Activated CD8-positive, alpha-beta memory T cell treated with anti-CD3 and anti-CD28 coated beads for 4 hours (primary cell): ENCODE measurements at places on chromosomes 16 and 17.
A peak's percentile ranks its signal among the peaks of the same experiment; 100 is the strongest.

- no peak for DNase-seq
Observed at GRCh38 chr17:76458580-76459490, 5.9 kb upstream of the UBE2O start.

DNA sequence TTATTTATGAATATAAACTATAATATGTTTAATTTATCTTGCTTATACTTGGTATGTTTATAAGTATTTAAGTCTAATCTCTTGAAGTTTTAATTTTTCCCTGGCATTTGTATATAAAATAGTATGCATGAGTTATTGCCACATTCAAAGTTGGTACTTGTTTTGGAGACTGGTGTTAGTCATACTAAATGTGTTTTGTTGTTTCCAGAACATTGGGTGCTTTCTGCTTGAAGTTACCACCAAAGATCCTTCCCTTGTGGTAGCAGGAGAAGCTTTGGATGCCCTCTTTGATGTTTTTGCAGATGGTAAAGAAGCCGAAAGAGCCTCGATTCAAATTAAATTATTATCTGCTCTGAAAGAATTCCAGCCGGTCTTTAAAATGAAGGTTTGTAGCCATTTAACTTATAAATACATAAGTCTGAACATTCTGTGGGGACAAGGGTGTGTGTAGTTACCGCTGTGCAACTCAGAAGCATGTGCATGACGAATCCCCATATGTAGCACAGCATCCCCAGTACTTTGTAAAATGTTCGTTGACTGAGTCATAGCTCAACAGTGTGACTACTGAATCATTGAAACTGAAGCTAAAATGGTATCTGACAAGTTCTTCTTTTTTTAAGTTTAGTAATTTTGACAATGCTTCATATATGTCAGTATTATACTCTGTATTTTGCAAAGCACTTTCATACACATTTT lies 36.4 kb downstream of the HEATR3 start:
- DNase-seq: no peak

DNA sequence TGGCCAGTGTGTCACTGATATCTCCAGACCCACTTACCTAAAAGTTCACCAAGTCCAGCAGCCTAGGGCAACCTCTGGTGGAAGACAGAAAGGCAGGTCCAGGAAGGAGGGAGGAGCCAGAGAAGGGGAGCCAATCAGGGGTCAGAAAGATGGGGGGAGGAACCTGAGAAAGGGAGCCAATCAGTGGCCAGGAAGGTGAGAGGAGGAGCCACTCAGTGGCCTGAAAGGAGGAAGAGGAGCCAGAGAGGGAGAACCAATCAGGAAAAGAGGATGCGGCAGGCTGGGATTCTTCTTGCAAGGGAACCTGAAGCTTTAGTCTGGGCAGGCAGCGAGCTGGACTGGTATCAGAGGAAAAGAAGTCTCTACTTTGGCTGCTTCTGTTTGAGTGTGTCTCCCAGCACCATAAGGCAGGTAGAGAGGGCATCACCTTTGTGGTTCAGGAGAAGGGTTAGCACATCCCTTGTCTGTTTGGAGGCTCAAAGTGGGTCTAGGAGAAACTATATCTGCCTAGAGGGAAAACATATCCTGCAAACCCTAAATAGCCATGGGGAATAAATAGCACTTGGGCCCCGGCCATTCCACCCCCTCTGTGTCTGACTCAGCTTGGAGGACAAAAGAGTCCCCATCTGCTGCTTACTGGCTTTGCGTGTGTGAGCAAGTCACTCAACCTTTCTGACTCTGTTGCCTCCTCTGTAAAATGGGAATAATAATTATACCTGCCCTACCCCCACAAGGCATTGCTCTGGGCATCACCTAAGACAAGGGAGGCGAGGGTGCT lies 43.4 kb upstream of the CRHR1 start:
- no peak for DNase-seq

GRCh38 chr16:28494121-28494851 lies at the start of gene APOBR:
APOBR (plus strand) TSS chr16:28494643; CDS start chr16:28494682, 39 bp downstream.
- peak; percentile 75 for DNase-seq

GRCh38 chr16:15894571-15895374 lies 6.4 kb upstream of the CEP20 start:
- no peak for DNase-seq

GRCh38 chr17:29066047-29066446 lies 23.1 kb downstream of the PIPOX start:
- DNase-seq: no peak

- DNase-seq: no peak
Observed at GRCh38 chr16:68470461-68471150, 22.3 kb upstream of the SMPD3 start.

DNA sequence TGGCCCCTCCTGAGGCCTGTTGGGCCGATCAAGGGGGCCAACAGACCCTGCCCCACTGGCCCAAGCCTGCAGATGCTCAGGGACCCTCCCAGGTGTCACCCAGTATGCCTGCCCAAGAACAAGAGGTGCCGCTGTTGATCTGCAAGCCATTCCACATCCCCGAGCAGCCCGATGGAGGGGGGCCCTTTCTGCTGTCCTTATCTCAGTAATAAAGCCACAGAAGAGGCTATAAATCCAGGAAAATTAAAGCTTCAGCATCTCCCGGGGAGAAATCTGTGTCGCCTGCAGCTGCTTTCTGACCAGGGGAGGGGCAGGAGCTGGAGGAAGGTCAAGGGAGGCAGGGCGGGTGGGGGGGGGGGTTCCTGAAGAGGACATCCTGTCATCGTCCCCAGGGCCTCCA lies 11.7 kb upstream of the CACNA1H start:
- DNase-seq: no peak

DNA sequence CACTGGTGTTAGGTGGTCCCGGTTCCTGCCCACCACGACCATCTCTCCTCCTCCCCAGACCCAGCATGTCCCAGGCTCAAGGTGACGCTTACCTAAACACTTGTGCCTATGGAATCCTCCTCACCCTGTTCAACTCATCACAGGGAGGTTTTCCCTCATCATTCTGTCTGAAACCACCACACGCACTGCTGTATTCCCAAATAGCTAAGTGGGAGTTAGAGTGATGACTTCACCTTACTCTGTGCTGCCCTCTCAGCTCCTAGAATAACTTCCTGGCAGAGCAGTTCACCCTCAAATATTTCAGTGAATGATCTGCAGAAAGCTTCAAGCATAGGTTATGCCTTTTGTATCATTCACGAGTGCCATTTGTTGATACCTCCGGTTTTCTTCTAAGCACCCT lies 216.5 kb downstream of the CPPED1 start:
- DNase-seq: no peak

- DNase-seq: no peak
Observed at GRCh38 chr17:82815790-82816305, 24.0 kb downstream of the ZNF750 start.

DNA sequence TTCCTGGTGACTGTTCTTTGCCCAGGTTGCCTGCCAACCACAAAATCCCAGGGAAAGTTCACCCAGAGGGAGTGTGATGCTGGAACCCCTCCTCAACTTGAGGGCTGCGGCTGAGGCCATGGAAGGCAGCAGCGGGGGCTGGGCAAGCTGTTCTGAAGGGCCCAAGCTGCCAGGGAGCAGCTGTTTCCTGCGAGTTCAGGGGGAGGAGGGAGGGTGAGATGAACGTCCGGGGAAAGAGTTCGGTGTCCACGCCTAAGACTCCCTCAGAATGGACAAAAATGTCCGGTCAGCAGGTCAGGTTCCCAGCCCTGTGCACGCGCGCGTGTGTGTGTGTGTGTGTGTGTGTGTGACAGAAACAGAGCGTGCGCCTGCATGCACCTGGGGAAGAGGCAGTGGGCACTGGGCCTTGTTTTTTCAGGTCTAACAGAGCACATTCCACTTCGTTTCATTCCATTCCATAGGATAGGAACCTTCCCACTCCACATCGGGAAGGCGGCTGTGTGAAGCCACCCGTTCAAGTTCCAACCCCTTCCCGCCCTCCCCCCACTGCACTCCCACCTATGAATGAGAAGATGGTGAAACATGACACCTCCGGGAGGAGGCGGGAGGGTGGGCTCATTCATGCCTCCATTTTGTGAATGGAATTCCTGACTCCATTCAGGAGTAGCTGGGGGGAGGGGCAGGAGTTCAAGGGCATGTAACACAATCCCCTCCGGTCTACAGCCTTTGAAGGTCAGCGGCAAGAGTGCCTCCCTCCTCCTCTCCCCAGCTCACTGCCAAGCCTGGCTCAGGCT lies 15.7 kb downstream of the ETV4 start:
- no peak for DNase-seq

DNA sequence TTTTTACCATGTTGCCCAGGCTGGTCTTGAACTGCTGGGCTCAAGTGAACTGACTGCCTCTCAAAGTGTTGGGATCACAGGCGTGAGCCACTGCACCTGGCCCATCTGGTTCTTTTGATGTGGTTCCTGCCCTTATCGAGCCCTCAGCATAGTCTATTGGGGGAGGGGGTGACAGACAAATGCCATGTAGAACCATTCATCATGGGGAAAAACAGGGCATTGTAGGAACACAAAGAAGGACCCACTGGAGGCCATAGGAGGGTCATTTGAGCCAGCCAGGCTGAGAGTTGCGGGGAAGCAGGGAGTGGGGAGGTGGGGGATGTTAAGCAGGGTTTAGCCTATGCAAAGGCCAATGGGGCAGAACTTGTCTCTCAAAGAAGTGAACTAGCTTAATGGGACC lies 11.9 kb downstream of the SEC14L5 start:
- no peak for DNase-seq

- DNase-seq: no peak
Observed at GRCh38 chr17:50185631-50186471, 15.6 kb downstream of the COL1A1 start.

DNA sequence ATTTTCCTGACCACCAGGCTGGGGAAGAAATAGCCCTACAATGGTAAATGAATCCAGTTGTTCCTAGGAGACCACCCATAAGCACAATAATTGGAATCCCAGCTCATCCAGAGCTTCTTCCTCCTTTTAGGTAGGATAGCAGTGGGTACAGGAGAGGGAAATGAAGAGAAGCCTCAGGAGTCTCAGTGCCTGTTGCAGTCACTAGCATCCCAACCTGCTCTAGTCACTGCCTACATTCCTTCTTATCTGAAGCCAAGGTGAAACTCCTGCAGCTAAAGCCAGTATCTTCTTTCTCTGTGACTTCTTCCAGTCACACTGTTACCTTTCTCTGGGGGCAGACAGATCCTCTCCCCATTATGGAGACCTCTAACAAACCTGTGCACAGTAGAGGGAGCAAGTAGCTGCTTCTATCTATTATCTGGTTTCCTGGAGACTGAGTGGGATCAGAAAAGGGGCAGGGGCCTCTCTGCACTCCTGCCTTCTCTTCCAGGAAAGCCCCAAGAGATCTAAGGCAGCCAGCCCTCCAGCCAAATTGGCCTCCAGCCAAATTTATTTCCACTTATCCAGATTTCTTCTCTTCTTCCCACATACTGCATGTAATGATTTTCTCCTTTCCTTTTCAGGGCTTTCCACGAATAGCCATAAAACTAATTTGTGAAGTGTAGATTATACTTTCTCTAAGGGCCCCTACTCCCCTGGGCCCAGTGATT lies 85.5 kb downstream of the SSH2 start:
- no peak for DNase-seq

DNA sequence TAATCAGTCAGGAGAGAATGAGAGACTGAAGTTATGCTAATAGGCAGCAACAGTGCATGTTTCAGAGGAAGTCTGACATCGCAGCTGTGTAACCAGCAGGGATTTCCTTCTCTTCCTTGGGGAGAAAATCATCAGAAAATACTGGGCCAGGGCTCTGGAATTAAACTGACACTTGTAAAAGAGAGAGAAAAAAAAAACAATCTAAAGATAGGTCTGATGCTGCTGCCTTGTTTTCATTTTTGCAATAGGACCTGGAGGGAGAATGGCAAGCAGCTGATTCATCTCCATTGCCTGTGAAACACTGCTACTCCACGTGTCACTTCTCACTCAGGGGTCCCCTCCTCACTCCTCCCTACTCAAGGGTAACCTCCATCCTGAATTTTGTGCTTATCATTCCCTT lies 17.7 kb upstream of the CORO6 start:
- DNase-seq: no peak

DNA sequence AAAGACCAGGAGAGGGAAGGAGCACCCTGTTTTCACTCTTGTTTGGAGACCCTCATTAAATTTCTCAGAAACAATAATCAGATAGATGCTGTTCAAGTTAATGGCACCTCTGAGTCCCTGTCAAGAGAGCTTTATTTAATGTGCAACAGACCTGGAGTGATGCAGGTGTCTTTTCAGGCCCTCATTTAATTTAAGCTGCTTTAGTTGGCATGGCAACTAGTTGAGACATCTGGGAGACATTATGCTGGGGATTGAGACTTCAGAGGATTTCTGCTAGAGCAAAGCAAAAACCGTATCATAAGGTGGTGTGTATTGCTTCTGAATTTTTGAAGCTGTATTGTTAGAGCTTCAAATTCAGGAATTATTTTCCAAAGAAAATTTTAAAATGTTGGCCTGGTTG lies 108.5 kb downstream of the NLK start:
- DNase-seq: no peak

DNA sequence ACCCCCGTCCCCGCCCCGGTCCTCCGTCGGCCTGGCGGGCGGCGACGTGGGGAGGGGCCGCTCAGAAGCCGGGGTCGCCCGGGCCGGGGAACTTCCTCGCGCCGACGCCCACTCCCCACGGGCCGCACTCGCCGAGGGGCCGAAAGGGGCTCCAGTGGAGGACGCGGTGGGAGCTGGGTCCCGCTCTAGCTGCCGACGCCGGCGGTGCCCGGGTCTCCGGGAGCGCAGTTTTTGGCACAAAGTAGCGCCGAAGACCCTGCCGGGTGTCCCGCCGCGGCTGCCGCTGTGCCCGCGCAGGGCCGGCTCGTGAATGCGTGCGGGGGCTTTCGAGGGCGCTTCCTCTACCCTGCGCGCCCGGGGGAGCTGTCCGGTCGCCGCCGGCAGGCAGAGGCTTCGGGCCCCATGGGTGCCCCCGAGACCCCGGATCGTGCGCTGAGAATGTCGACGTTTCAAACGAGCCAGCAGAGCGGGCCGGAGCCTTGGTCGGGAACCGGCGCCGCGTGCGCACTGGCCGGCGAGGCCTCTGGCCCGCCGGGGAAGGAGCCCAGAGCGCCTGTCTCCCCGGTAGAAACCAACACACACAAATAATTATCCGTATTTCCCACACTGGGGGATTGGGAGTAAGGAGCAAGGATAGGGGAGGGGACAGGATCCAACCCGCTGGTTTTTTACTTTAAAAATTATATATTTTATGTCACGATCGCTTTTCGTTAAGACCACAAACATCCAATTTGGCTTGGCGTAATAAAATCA lies 46.6 kb upstream of the SLC38A10 start:
- DNase-seq: no peak

DNA sequence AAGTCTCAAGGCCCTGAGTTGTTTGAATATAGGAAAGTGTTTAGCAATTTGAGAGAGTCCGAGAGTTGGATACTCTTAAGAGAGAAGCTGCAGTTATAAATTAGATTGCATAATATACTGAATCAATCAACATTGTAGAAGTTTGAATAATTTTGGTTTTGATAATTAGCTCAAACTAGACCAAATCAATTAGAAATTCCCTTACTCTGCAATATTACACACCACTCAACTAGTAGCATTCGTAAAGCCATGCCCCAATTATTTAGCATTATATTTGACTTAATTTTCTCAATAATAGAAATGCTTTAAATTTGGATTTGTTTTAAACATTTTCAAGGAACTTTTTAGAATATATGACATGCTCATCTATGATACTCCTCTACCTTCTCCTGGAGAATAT lies 49.1 kb downstream of the TNRC6C start:
- no peak for DNase-seq
